ENCODE measurements at places on chromosomes 5 and 9.

- no peak for DNase-seq
Measured at GRCh38 chr5:126681970-126682369, 81.2 kb downstream of the PHAX start.

DNA sequence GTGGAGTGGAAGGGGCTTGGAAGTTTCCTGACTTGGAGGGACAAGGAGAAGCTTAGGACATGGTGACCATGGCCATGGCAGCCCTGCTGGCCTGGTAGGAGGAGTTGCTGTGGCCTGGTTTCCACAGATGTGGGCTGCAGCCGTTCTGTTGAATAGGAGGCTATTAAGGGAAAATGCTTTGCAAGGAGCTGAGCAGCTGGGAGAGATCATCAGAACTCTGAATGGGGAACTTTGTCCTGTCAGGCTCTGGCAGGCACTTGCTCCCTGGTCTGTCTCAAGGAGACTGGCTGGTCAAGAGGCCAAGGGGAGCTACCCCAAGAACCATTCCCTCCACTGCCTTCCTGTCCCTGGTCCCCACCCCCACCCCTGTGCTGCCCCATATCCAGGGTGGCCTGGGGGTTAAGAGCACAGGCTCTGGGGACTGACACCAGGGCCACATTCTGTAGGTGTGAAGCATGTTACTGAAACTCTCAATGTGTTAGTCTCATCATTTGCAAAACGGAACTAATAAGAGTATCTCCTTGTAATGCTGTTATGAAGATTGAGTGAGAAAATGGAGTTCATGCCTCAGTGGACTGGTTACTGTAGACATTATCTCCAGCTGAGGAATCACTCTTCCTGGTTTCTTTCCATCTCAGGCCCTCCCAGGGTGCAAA is 84.0 kb upstream of the ARAP3 start:
- DNase-seq = no peak

DNA sequence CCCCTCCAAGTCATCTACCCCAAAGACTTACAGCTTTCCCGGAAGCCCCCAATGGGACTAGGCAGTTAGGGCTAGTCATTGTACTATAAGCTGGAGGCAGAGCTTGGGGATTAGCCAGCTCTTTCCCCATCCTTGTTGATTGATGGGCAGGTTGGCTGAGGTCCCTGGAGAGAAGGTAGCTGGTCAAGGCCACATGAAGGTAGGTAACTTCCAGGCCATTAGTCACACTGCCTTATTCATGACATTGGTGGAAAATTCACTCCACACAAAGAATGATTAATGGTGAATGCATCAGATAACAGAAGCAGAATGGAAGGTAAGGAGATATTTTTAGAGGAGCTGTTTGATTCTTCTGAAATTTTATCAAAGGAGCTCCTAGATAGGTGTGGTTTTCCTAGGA is 49.5 kb upstream of the TGFBR1 start:
- DNase-seq = no peak

DNA sequence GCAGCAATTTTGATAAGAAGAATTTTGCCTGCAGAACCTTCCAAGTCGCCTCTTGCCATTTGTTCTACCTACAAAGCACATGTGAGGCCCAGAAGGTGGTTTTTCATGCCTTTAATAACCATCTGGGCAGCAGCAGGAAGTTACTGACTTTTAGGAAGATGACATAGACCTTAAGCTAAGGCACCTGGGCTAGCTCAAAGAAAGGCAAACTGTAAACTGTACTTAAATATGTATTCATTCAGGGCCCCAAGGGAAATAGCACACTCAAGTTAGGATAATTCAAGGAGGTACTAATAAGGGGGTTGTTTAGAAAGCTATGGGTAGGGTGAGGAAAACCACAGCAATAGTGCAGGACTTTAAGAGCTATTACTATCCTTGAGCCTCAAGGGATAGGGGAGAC is 57.3 kb upstream of the HSPB3 start:
- no peak for DNase-seq

GRCh38 chr9:85981369-85981768 is 40.4 kb downstream of the NAA35 start:
- no peak for DNase-seq

DNA sequence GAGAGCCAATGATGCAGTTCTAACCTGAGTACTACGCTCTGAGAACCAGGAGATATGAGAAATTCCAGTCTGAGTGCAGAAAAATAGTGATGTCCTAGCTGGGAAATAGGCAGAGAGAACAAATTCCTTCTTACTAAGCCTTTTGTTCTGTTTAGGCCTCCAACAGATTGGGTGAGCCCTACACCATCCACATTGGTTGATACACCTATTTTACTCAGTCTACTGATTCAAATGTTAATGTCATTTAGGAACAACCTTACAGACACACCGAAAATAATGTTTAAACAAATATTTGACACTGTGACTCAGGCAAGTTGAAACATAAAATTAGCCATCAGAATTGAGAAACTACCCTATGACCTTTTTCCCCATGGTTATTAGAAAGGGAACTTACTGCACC is 333.9 kb upstream of the IZUMO3 start:
- no peak for DNase-seq

DNA sequence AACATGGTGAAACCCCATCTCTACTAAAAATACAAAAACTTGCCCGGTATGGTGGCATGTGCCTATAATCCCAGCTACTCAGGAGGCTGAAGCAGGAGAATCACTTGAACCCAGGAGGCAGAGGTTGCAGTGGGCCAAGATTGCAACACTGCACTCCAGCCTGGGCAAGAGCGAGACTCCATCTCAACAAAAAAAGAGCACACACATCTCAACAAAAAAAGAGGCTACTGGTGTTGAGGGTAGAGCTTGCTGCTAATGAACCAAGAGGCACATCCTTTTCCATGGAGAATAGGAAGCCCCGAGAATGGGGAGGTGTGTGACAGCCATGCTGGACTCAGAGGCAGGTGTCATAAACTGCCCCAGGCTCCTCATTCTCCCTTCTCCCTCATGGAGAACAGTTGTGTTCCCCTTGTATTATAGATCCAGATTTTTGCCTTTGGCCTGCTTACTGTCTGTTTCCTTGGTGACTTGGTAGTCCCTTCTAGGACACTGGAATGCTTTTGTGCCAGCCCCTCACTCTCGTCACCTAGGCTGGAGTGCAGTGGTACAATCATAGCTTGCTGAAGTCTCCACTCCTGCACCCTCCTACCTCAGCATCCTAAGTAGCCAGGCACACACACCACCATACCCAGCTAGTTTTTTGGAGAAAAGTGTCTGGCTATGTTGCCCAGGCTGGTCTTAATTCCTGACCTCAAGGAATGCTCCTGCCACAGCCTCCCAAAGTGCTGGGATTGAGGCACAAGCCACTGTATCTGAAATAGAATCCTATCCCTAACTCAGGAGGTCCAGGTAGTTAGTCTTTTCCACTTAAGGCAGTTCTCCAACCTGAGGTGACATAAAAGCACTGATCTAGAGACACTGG is 5.1 kb downstream of the RPL12 start:
- DNase-seq = no peak

GRCh38 chr5:4777435-4777834 is 362.7 kb upstream of the ADAMTS16 start:
- no peak for DNase-seq

- no peak for DNase-seq
Measured at GRCh38 chr9:99779277-99779676, 42.4 kb upstream of the NR4A3 start.

DNA sequence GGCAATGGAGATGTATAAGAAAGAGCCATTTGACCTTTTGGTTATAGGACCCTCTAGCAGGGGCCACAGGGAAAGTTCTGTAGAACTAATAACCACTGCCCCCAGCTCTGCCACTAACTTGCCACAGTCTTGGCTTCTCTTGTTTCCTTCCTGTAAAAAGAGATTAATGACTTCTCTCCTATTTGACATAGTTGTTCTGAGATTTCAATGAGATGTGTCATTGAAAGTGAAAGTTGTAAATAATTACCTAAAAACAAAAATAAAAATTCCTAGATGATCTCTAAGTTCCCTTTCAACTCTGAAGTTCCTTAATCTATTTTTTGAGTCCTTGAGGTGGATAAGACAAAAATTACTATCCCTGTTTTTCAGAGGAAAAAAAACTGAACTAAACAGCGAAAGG is 1.4 kb upstream of the KIF12 start:
- DNase-seq = no peak

DNA sequence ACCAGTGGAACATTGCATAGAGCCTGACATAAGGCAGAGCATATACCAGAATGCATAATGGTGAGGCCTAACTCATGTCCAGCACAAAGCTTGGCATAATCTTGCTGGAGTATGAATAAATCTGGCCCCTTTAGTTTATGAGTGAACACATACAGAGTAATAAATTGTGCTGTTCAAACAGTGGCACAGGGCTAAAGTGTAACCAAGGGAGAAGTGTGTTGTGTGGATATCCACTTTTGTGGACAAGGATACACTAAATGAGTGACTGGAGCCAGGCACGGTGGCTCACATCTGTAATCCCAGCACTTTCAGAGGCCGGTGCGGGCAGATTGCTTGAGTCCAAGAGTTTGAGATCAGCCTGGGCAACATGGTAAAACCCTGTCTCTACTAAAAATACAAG is 29.4 kb upstream of the JMY start:
- no peak for DNase-seq

DNA sequence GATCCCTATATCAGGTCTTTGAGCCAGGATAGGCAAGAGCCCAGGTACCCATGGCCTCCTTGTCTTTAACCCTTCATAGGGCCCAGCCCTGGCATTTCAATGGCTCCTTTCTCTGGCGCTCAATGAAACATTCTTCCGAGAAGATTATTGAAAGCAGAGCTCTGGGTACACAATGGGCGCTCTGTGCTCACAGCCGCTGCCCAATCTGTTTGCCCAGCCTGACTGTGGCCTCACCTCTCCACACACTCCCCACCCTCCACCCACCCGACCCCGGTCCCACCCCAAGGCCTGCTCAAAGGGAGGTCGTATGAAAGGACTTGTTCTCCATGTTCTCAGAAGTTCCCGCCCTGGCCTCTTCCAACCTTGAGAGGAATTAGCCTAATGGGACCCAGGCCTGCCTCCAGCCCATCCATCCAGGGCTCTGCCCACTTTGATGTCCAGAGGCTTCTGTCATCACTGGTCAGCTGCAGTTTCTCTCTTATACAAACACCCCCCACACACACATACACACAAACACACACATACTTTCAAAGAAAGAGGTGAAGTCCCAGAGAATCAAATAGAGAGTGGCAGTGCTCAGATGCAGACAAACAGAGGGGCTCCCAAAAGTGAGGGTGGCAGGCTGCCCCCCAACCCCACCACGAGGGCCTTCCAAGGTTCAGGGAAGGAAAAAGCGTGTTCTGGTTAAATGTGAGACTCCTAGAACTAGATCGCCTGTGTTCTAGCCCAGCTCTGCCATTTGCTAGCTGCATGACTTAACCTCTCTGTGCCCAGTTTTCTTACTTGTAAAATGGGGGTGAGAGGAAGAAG is 5.1 kb upstream of the ARSI start:
- DNase-seq = no peak

Measured in activated T-cell treated with anti-CD3 and anti-CD28 coated beads for 1 hour (primary cell).